Activated T-cell treated with anti-CD3 and anti-CD28 coated beads, Interleukin-2, amount 50 U/mL, for 24 hours (primary cell): ENCODE measurements at places on chromosomes 12 and 14.

DNA sequence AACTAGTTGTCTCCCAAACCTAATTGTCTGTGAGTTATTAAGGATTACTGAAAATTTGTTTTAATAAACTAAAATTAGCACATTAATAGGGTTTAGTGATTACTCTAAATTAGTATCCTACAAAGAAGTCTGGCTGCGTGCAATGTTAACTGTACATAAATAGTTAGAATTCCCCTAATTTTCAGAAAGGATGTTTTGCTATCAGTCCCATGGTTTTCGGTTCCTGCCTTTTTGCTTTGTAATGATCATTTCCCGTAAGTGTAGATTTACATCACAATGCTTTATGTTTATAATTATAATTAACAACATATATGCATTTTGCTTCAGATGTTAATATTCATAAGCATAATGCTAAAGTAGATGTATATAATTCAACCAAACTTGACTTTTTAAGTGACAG, 19.8 kb upstream of the LYZ start:
- DNase-seq = no peak

GRCh38 chr12:92566448-92567019, 136.3 kb upstream of the PLEKHG7 start:
- DNase-seq = no peak

- no peak for DNase-seq
These were observed 2.0 kb downstream of the AQP6 start for GRCh38 chr12:49974677-49975317.

GRCh38 chr14:90293766-90294730, 37.7 kb downstream of the NRDE2 start:
- no peak for DNase-seq

DNA sequence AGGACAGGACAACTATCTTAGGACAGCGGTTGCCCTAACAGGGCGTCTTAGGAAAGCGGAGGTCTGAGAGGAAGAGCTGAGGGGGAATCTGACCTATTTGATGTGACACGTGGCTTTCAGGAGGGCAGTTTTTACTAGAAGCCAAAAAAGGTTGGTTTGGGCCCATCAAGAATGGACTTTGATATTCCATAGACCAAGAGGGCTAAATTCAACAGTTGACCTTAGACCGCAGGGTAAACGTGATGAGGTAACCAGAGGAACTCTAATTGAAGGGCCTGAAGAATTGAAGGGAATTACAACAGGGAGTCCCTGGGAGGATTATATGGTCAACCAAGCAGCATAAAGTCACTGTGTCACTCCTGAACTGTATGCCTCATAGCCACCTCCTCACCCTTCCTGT, 11.5 kb downstream of the C1S start:
- DNase-seq = no peak

GRCh38 chr14:74616996-74617700, 5.1 kb upstream of the LTBP2 start:
- DNase-seq = no peak

GRCh38 chr14:55136885-55137786, 8.1 kb downstream of the LGALS3 start:
- DNase-seq = no peak

- peak; percentile 56 for DNase-seq
These were observed 122.1 kb downstream of the CALM1 start for GRCh38 chr14:90518941-90519256.

- DNase-seq = no peak
These were observed 130.8 kb downstream of the RTN1 start for GRCh38 chr14:59739794-59740193.

- no peak for DNase-seq
These were observed 241.4 kb downstream of the FOXG1 start for GRCh38 chr14:29007990-29008389.

DNA sequence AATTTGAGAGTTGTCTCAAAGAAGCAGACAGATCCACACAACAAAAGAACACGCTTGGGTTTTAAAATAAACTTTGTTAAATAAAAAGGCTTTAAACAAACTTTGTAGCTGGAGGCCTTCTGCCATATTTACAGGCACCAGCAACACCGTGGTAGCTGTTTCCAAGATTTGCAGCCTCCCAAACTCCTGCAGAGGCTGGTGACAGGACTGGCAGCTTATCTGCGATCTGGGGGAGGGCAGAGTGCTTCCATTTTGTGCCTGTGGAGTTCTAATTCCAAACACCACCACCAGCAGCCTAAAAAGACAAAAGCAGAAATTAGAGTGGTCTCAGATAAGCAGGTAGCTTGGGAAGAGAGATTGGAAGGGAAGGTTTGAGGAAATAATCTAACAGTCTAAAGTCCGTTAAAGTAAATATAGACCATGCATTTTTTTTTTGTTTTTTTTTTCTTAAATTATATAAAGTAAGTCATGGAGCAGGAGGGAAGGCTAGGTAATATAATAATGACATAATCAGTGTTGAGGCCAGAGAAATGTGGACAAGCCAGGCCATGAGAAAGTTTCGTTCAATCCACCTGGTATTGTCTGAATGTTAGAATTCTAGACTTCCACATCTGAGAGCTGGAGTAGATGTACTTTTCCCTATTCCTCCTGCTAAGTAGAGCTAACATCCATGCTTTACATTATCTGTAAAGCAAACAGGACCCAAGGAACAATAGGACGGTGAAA, 69.6 kb upstream of the TMEM132D start:
- DNase-seq = no peak

GRCh38 chr12:100752841-100753240, 41.7 kb upstream of the ANO4 start:
- DNase-seq = no peak

DNA sequence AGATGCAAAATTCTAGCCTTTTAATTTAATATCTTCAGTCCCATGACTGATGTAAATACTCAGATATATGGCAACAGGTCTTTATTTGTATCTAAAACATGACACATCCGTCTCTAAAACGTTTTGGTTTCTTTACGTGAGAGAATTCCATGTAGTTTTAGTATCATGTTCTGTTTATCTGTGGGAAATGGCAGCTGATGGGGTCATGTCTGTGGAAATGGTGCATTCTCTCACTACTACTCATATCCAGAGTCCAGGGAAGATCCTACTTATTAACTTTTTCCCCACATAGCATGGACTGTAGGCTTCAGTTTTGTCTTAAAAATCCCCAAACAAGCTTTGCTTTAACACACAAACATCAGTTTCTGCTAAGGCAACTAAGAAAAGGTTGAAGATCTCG, 53.8 kb downstream of the SPTLC2 start:
- DNase-seq = no peak

DNA sequence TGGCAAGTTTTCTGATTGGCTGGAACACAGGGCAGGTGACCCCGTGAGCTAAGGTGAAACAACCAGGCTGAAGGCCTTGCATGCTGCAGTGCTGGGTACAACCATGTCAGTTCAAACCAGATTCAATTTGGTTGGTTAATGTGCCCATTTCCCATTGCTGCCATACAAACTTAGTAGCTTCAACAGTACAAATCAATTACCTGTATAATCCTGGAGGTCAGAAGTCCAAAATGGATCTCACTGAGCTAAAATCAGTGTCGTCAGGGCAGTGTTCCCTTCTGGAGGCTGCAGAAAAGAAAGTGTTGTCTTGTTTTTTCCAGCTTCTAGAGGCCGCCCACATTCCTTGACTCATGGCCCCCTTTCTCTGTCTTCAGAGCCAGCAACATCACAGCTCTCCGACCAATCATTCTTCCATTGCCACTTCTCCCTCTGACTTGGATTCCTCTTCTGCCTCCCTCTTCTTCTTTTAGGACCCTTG, 221.7 kb downstream of the ZFP36L1 start:
- no peak for DNase-seq

- DNase-seq = no peak
These were observed 5.0 kb downstream of the MGST1 start for GRCh38 chr12:16352481-16352880.

- DNase-seq = no peak
These were observed 53.1 kb downstream of the TGFB3 start for GRCh38 chr14:75928690-75929181.

DNA sequence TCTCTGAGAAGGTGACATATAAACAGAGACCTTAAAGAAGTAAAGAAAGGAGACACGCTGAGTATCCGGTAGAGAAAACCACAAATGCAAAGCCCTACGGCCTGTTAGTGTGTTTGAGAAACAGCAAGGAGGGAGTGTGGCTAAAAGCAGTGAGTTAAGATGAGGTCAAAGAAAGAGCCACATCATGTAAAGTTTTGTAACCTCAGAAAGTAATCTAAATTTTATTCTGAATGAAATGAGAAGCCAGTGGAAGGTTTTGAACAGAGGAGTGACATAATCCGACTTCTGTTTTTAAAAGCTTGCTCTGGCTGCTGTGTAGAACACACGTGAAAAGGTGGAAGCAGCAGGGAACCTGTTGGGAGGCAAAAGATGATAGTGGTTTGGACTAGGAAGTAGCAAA, 32.6 kb downstream of the PPP2R5E start:
- no peak for DNase-seq

- no peak for DNase-seq
These were observed 16.7 kb downstream of the CHGA start for GRCh38 chr14:92939699-92940098.

- DNase-seq = no peak
These were observed 50.5 kb downstream of the SYNE3 start for GRCh38 chr14:95465936-95466335.

DNA sequence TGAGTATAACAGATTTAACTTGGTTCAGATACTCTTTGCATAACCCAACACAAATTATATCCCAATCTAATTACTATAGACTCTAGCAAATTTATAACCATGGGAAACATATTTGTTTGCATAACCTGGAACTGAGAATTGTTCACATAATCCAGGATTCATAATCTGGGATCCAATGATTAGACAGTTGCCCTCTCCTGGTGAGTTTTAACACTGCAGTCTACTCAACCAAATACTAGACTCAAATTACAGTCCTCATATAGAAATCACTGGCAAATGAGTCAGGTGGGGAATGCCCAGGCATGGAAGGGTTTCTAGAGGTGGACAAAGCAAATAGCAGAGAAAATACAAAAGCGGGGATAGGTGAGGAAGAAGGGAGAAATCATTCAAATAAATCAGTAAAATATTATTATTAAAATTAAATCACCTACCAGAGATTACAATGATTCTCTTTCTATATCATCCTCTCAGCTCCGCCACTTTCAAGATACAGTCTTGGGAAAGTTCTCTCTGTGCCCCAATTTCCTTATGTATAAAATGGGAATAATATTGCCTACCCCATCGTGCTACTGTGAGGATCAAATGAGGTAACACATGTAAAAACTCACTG, 9.4 kb downstream of the GCH1 start:
- no peak for DNase-seq

DNA sequence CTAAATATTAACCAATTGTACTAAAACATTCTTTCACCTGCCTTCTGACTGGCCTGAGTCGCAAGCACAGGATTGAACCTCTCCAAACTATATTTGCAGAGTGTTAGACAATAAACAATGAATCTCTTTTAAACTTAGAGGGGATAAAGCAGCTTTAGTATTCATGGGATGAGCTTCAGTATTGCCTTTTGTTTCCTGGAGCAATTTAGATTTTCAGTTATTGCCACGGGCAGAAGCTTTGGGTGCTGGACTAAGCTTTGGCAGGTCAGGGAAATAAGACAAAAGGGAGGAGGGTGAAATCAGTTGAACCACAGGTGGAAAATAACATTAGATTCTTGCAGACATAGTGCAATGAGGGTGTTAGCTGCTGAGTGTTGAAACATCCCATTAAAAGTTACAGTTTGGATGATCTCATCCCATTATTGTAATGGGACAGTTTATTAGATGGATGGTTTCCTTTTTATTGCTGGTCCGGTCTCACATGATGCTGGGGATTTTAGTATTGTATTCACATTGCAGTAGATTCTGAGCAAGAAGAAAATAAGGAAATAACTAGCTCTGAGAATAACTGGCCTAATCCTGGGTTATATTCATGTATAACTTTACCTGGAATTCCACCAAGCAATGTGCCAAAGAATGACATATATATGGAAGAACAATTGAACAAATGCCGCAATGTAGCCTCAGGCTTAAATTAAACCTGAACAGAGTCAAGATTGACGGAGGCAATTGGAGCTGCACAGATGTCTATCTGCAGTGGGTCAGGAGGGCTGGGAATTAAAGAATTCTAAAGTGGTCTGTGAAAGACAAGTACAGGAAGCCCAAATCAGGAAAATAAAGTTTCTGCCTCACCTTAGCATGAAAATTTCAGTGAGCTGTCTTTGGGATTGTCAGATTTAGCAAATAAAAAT, 1092.8 kb upstream of the SEL1L start:
- DNase-seq = no peak

DNA sequence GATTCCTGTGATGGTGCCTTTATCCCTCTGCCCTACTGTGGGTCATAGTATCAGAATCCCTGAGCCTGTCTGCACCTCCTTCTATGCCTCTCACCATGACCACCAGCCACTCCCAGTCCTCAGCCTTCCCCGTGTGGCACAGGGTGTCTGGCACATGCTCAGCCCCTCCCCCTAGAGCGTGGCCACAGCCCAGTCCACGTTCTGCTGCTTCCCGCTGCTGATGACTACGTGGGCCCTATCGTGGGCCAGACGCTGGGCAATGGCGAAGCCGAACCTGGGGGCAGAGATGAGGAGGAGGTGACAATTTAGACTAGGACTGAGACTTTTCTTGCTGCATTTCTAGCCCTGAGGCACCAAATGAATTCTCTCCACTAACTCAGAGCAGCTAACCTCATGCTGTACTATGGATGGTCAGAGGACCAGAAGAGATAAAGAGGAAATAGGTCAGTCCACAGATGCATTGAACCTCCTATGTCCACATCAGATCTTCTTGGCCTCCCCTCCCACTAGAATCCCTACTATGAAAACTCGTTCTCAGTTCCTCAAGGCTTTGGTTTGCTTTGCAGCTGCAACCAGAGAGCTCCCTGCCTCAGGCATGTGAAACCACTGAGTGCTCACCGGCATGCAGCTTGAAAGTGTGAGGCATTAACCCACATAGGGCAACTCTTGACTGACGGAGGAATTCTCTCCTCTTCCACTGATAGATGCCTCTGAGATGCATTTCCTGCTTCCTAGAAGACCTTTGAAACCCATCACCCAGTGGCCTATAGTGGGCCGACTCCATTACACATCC, 126.3 kb upstream of the DHRS4 start:
- no peak for DNase-seq

- DNase-seq = no peak
These were observed 22.8 kb upstream of the GARIN2 start for GRCh38 chr14:67166450-67166853.

- no peak for DNase-seq
These were observed 6.3 kb downstream of the PAH start for GRCh38 chr12:102910792-102911191.

GRCh38 chr12:111102102-111102739, 181.8 kb upstream of the MYL2 start:
- DNase-seq = no peak

DNA sequence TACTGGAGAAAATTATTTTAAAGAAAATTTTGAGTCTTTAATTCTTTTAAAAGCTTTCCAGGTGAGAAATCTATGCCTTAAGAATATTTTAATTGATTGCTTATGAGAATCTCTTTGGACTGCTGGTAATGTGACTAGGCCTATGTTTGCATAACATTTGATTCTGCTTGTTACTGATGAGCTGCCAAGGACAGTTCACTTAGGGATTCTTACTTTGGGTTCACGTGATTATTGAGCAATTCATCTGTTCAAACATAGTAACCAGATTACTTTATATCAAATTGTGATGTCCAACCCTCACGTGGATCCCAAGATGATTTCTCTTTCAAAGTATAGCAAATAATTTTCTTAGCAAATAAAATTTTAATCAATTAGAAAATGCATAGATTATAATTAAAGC, 27.4 kb upstream of the ABCD2 start:
- DNase-seq = no peak
